Occipital lobe (tissue), 3 donors: ENCODE measurements at places on chromosomes 16 and 17. TPM values are rescaled to one million over a fixed set of nuclear protein-coding genes. Genes with fewer than 3 reads are reported as not detected.

DNA sequence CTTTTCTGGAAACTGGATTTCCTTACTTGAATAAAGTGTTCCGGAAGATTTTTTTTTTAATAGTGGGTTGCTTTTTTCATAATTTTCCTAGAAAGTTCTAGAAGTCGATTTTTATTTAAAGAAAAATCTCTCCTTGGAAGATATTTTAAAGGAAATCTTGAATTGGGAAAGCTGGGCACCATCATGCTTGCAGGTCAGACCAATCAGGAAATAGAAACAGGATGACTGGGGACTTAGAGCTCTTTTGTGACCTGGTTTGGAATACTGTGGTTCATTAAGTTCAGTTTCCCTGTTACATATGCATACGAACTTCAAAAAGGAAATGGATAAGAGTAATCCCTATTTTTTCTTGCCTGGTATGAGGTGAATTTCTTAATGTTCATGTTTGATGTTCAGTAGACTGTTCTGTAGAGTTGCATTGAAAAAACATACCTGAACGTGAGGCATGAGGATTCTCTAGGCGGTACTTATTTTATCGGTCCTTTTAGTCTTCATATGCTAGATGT is 1.2 kb downstream of the NFATC3 start:
- no peak for DNase-seq

DNA sequence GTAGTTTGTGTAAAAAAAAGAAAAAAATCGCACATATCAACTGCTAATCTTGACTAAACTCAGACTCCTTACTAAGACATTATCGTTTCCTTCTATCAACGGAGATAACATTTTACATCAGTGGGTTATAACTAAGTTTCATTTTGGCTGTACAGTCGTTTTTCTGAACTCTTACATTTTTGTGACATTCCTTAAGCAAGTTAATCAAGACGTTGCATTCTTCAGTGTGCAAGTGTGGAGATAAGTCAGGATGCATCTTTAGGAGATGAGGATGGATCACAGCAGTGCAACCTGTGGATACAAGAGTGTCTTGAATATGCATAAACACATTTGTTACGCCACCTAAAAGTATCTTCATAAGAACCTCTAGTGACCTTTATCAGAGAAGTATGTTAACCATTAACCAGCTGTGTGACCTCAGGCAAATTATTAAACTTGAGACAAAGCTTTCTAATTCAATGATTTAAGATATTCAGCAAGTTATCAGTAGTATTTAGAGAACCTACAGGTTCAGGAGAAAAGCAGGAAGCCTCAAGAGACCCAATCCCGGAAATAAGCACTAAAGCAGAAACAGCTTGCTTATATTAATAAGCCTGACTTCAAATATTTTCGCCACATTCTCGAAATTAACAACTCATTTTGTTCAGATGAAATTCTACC is 9.4 kb downstream of the CMC2 start:
- DNase-seq: no peak

DNA sequence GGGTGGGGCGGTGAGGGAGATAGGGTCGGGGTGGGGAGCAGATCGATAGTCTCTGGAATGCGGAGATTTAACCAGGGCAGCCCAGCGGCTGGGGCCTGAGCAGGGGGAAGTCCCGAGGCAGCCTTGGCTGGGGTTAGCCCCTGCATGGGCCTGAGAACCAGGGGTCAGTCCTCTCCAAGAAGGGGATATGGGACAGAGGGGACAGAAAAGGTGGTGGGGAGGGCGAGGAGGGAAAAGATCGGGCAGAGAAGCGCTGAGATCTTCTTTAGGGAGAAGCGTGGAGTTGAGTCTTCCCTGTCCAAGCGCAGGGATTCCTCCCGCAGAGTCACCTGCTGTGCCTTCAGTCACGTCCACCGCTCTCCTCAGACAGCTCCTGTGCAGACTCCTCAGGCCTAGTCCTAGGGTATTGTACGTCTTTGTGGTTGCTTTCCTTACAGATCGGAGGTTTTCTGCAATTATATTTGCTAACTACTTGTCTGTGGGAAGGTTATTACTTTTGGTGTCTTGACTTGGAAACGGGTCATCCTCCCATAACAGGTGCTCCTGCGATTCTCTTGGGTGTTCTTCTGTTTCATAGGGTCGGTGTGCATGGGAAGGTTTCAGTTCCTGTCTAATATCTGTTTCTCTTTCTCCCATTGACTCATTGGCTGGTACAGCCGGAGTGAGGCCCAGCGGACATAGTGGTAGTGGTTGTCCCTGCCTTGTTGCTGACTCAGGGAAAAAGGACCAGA is 952 bp downstream of the CD300A start:
- DNase-seq: no peak

- no peak for DNase-seq
Observed at GRCh38 chr16:78629173-78629572, 529.7 kb downstream of the WWOX start.

DNA sequence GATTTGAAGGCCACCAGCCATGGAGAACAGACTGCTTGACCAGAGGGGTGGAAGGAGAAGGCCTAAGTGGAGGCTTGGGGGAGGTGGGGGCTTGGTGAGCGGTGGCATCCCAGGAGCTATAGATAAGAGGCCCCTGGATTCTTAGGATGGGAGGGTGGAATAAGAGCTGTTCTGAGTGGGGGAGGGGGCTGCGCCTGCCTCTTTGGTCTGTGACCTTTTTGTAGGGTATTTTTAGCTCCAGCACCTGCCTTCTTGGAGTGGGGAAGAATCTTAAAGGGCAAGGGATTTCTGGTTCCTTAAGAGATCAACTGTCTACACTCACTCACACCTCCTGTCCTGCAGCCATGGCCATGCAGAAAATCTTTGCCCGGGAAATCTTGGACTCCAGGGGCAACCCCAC is 567 bp downstream of the ENO3 start:
- no peak for DNase-seq

DNA sequence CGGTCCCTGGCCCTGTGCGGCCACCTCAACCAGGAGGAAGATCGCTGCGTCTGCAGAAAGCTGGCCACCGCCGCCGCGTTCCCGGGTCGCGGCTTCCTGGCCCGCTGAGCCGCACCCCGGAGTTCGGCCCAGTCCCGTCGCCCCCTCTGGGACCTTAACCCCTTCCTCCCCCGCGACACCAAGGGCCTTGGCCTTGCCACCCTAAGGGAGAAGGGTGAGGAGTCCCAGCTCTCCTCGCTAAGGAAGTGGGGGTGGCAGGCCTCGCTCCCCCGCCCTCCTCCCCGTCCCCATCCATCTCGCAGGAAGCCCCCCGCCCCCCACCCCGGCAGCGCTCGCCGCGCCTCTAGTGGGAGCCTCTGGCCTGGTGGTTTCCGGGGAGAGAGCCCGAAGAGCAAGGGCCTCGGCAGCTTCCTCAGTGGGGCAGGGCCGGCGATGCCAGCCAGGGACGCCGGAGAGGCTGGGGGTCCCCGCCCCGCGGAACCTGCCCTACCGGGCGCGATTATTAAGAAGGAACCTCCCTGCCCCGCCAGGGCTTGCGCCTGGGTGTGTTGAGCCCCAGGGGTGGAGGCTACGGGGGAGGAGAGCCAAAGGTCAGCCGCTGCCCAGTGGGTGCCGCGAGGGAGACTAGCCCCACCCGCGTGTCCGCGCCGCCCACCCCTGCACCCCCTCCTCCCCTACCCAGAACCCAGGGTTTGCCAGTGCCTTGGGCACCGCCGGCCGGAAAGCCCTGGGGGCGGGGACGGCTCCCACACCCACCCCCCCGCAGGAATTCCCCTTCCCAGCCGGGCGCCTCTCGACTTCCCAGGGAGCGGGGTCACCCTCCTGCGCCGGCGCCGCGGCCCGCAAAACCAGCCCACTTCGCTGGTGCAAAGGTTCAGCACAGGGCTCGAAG is 6.8 kb downstream of the CBX4 start:
- DNase-seq: no peak

DNA sequence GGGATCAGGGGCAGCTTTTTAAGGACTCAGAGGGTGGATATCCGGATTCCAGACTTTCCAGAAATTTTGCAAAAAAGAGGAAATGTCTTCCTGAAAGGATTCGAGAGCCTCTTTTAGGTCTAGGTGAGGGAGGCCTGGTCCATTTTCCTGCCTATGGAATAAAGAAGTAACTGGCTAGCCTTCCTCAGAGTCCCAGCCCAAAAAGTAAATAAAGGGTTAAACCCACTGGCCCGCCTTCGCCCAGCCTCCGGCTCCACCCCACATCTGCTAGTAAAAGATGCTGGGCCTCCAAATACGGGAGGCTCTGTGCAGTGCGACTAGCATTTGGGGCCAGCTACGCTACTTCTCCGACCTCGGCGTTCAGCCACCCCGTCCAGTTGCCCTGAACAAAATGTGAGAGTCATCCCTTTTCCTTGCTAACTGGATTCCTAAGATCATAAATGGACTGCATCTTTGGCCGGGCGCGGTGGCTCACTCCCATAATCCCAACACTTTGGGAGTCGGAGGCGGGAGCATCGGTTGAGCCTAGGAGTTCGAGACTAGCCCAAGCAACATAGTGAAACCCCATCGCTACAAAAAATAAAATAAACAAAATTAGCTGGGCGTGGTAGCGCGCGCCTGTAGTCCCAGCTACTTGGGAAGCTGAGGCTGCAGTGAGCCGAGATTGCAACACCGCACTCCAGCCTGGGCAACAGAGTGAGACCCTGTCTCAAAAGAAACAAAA is 824 bp upstream of the MPP2 start:
- peak; percentile 85 for DNase-seq

- DNase-seq: no peak
Observed at GRCh38 chr17:76088041-76088867, 9.3 kb downstream of the ZACN start.

- DNase-seq: peak; percentile 38
Observed at GRCh38 chr17:44417553-44417952, 28.1 kb upstream of the ITGA2B start.

- DNase-seq: no peak
Observed at GRCh38 chr17:55587608-55588139, 76.4 kb upstream of the SMIM36 start.

DNA sequence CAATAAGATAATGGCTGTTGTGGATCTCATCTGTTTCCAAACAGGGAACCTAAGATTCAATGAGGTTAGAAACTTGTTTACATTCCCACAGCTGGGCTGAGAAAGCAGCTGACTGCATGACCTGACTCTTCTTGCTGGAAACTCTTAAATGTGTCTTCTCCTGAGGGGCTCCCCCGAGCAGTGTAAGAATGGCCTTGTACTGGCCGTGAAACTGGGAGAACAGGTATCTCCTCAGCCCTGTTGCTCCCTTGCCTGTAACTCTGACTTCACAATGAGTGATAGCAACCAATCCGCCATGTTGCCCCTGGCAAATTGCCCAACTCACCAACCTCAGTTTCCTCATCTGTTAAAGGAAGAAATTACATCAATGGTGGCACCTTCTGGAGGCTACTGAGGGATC is 59.1 kb upstream of the CCL2 start:
- no peak for DNase-seq

DNA sequence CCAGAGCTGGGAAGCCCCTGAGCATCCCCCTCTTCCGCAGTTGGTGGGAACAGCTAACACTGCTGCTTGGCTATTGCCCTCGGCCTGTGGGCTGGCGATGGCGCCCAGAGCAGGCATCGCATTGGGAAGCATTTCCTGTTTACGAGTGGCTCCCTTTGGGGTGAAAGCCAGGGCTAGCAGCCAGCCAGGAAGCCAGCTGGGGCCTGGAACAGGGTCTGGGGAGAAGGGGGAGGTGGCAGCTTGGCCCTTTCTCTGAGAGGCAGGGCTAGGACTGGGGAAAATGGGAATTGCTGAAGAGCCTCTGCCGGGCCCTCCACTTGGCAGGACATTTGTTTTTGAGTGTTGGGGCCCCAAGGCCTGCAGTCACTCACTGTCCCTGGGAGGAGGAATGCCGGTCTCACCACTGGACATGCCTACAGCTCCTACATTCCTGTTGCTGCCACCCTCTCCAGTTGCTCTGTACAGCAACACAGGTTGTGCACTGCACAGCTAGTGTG is 2.4 kb upstream of the MTSS2 start:
- DNase-seq: peak; percentile 82

DNA sequence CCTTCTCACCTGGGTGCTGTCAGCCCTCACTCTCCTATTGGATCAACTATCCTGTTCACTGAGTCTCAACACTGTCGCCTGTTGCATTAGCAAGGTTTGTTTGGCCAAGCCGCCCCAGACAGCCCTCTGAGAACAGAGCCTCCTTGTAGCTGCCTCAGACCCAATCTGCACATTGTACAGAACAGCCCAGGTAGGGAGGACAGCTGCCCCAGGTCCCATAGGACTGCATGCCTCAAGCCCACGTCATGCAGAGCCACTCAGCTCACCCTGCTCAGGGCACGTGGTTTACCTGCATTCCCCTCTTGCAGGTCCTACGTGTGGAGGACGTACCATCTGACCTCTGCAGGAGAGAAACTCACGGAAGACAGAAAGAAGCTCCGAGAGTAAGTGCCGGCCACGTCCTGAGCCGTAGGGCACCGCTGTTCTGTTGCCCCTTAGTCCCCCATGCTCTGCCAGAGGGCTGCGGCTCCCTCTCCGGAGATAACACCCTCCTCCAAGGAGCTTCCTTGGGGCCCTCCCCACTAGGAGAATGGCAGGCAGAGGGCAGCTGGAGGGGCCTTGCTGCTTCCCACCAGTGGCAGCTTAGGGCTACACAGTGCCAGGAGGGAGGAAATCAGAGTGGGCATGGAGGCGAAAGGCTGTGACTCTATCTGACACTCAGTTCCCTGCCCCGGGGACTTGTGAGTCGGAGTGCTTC is 2.8 kb downstream of the SNRNP25 start:
- DNase-seq: no peak

DNA sequence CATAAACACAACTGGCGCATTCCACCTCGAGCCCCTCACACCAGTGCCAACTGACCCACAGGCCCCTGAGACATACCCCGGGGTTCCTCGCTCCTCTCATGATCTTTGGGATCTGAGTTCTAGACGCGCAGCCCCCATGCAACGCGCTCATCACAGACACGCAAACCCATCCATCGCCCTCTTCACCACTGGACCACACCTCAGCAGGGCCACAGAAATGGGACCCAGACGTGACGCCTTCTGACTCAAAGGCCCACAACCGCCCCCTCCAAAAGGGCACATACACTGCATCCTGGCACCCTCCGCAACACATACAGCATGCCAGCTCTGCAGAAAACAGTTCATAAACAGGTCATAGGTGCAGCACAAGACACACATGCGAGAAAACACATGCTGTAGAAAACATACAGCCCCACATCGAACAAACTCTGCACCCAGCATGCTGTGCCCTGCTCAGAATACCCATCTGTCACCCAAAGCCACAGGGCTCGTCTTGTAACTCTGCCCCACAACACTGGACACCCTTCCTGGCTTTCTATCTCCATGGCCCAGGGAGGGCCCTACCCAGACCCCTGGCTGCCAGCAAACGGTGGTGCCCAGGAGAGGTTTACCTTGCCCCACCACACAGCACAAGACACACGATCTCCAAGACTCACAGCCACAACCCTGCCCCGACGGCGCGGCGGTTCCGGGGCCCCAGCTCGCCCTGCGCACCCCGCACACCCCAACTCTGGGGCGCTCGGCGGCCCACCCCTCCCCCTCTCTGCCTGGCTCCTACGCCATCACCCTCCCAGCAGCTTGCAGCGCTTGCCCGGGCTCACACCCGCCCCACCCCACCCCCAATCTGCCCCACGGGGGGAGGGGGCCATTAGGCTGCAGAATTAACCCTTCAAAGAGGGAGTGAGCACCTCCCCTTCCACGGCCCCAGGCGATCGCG is 887 bp downstream of the ZBTB4 start:
- DNase-seq: peak; percentile 34

The ADORA2B gene
- total RNA-seq: 3.6 TPM

The PRR14 gene
- 9.2 TPM for total RNA-seq

The TP53TG3B gene
- not detected for total RNA-seq

The ZSCAN10 gene
- not detected for total RNA-seq

The C17orf50 gene
- total RNA-seq: not detected

The KRTAP1-1 gene
- not detected for total RNA-seq
